ENCODE measurements at places on chromosomes 1 and 21.

DNA sequence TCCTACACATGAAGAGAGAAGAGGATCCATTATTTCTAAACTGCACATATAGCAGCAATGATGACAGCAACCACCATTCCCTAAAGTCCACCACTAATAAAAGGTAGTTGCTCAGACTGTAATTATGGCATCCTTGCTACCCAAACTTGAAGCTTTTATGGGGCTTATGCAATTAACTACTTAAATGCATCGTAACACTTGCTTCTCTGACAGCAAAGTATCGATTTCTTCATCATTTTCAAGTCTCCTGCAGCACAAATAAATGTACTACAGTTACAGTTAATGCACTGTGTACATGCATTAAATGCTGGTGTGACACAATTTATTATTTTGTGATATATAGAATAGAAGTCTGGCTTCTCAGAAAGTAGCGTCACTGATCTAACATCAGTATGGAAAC lies 241.7 kb downstream of the USH2A start:
- DNase-seq: no peak

GRCh38 chr1:204136814-204137213 lies 15.0 kb downstream of the ETNK2 start:
- DNase-seq: no peak

- DNase-seq: no peak
These were observed 18.8 kb downstream of the SLC1A7 start for GRCh38 chr1:53123453-53124140.

- no peak for DNase-seq
These were observed 56.2 kb upstream of the EDEM3 start for GRCh38 chr1:184810735-184811343.

DNA sequence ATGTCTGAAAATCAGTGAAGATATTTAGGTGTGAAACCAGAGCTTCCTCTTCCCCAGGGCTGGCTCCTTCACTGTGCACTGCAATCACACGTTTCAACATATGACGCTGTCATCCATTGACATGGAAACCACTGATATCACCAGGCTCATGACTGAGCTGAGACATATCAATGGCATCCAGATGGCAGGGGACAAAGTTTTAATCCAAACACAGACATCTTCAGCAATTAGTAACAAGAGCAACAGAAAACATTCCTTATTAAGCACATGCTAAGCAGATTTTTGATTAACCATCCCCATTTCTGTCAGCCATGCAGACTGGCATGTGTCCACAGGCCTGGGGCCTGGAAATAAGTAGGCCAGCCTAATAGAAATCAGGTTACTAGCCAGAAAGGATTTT lies 108.0 kb upstream of the ADAR start:
- DNase-seq: no peak

GRCh38 chr21:15688016-15688415 lies 41.8 kb upstream of the USP25 start:
- no peak for DNase-seq

DNA sequence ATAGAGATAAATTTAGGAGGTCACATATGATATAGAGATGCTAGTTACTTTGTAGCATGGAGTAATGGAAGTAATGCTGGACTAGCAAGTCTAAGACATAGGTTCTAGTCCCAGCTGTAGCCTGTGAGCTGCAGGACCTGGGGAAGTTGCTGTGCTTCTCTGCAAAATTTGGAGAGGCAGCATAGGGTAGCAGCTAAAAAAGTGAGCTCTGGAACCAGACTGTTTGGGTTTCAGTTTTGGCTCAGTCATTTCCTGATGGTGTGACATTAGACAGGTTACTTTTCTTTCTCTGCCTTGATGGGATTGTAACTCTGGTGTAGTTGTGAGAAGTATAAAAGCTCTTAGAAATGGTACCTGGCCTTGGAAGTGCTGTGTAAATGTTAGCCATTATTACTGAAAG lies 3.3 kb downstream of the METTL13 start:
- DNase-seq: no peak

GRCh38 chr1:45512641-45513054 lies 9.0 kb downstream of the PRDX1 start:
- peak; percentile 19 for DNase-seq

DNA sequence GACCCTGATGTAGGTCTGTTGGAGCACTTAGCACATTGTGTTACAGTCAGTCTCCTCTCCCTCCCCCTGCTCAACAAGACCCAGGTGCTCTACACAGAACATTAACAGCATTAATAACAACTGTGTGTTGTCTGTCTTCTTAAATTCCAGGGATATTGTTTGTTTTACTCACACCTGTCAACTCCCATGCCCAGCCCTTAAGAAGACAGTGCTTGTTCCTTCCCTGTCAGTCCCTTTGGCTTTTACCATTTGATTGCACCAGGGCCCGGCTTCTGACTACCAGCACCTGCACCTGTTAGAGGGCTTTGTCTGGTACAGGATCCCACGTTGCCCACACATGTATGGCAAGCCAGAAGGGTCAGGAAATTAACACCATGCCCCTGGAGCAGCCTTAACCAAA lies 11.7 kb downstream of the RIMKLA start:
- DNase-seq: no peak

- no peak for DNase-seq
These were observed 25.1 kb upstream of the LRRC47 start for GRCh38 chr1:3821447-3821846.

DNA sequence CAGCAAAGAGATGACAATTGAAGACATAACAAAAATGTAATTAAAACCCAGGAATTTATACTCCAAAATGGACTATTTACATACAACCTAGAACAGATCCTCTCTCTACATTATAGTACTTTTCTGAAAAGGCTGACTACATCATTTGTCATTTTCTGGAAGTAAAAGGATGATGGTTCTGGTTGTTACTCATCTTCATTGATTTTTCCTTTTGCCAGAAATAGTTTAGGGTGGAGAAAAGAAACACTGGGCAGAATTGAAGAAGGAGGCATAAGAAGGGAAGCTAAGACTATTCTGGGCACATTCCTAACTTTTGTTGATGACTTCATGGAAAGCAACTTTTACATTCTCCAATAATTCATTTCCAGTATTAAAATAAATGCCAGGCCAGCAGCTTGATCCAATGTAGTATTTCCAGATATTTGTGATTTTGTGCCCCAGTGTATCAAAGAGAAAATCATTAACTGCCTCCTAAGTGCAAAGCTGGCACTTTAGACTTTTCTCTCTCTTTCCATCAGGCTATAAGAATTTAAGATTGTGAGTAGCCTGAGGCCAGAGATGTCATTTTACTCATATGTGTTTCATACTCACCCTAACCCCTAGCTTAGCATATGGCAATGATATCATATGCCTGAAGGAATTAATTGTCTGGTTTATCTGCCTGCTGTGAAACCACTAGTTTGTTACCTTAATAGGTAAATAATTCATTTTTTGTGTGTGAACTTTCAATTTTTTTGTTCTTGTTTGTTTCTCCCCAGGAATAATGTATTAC lies 369.5 kb upstream of the LYPLAL1 start:
- no peak for DNase-seq

GRCh38 chr1:52751589-52752483 lies 25.6 kb downstream of the ZYG11B start:
- DNase-seq: no peak

DNA sequence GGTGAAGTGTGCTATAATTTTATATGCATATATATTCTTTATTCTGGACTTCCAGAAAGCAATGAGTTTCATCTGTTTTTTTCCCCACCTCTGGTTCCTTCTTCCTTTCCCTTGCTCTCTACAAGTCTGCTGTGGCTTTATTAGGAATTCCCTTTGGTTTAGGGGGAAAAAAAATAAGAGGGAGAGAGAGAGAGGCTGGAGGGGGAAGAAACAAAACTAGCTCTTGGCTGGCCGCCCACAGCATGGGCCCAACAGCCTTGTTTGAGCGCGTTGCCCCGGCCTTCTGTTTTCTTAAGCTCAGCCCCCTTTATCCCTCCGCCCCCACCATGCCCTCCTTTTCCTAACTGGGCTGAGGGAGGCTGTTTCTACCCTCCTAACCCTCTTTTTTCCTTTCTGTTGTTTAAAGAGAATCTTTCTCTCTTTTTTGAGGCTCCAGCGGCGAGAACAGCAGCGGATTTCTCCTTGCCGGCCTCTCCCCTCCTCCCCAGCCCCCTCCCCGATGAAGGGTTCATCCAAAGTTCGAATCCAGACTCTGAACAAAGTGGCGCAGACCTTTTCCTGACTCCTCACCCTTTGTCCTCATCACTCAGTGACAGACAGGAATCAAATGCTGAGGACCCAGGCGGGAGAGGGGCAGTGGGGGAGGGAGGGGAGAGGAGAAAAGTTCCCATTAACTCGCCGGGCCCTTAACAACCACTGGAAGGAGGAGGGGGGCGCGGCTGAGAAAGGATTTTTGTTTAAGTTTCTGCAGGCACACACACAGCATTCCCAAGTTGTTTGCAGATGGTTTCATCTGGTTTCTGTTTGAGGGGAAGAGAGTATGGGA lies 29.7 kb downstream of the PBX1 start:
- DNase-seq: no peak

DNA sequence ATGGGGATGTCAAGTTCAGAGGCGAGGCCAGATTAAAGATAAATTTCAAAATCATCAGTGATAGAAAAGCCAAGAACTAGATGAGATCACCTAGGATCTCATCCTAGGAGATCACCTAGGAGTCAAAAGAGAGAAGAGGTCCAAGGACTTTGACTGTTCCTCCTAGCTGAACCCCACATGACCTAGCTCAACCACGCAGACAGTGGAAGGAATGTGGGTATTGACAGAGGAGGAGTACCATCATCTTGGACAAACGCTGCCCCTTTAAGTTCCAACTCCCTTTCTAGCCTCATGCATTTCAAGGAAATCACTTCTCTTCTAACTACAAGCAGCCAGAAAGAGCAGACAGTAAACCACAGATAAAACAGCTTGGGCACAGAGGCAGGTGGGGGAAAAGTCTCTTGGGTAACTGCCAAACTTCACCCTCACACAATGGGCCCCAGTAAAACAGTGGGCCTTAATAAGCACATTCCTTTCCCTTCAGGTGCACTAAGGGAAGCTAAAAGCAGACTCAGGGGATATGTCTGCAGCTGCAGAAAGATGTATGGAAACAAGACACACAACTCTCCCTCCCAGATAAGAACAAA lies 12.5 kb upstream of the FAM76A start:
- DNase-seq: no peak

DNA sequence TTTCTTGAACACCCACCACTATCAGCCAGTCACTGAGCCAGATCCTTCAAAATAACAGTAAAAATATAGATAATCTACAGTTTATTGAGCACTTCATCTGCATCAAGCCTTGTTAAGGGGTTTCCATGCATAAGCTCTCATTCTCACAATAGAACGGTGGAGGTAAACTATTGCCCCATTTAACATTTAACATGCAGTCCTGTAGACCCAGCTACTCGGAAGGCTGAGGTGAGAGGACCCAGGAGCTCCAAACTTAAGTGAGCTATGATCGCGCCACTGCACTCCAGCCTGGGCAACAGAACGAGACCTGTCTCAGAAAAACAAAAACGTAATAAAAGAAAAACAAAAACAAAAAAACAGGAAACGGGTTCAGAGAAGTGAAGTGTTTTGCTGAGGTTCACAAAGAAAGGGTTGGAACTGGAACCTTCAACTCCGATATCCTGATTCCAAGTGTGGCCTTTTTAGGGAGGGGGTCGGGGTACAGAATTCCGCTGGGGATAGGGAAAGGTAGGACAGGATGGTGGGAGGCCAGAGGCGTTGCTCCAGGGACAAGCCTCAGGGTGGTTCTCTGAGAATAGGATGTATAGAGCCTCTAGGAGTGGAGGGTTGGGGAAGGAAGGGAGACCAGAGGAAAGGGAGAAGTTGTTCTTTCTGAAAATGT lies 11.6 kb upstream of the SESN2 start:
- no peak for DNase-seq

DNA sequence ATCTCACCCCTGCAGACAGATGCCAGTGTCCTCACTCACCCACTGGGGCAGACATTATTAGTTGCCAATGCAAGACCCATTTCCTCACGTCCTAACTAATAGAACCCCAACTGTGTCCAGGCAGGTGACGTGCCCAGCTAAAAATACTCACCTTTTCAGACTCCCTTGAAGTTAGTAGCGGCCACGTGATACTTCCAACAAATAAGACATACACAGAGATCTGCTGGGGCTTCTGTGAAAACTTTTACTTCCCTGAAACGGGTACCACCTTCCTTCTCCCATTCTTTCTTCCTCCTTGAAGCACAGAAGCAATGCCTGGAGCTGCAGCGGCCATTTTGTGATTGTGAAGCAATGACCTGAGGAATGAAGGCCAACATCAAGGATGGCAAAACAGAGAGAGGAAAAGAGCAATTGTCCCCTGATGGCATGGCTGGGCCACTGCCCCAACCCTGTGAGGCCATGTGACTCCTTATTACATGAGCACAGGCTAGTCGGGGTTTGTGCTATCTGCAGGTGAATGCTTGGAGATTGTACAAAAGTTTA lies 74.4 kb upstream of the TMPRSS2 start:
- DNase-seq: no peak

- peak; percentile 41 for DNase-seq
These were observed 3.8 kb upstream of the SELENON start for GRCh38 chr1:25795946-25796810.

DNA sequence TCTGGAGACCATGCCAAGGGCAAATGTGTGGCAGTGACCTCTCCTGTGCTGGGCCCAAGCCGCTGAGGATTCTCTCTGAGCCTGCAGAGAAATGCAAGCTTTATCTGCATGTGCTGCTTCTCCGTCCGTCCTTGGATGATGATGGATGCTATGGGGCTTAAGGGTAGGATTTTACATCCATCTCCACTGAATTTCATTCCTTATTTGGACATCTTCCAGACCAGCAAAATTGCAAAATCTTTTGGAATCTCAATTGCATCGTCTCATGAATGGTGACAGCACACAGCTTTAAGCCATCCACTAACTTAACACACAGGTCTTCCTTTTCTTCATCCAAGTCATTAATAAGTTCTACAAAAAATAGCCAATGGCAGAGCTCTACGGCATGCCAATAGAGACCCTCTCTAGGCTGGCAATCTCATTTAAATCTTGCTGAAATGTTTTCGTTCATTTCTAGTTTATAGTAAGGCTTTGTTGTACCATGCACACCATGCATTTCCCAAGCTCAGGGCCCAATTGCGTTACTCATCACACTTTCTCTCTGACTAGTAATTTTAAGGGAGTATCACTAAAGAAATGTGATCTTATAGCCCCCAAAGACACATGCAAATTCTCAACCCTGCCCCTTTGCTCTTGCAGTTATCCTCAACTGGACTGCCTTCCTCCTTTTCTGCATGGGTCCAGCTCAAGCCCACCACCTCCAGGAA lies 11.1 kb downstream of the BATF3 start:
- DNase-seq: no peak

- DNase-seq: no peak
These were observed 442.4 kb upstream of the PLXNA2 start for GRCh38 chr1:208686592-208686991.

DNA sequence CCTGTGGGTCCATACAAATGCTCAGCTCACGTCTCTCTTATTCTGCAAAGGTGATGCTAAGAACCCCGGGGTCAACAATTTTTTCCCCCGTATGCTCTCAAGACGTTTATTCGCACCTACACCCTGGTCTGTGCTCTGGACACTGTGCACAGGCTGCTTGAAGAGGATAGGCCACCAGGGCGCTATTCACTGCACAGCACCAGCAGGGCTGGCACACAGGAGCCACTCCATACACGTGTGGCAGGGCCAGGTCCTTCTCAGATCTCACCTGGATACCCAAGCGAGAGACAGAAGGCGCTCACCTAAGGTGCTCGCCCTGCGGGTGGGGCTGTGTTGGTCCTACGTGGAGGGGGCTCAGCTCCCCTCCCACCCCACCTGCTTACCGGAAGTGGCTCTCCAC lies 16.7 kb downstream of the TMEM63A start:
- no peak for DNase-seq

GRCh38 chr1:237566581-237566980 lies 324.1 kb downstream of the ZP4 start:
- no peak for DNase-seq

GRCh38 chr21:38902608-38903445 lies 97.1 kb downstream of the ETS2 start:
- DNase-seq: no peak

GRCh38 chr1:248625971-248626370 lies 8.9 kb downstream of the OR2T11 start:
- DNase-seq: no peak
